ENCODE measurements at places on chromosomes 3 and 15.

DNA sequence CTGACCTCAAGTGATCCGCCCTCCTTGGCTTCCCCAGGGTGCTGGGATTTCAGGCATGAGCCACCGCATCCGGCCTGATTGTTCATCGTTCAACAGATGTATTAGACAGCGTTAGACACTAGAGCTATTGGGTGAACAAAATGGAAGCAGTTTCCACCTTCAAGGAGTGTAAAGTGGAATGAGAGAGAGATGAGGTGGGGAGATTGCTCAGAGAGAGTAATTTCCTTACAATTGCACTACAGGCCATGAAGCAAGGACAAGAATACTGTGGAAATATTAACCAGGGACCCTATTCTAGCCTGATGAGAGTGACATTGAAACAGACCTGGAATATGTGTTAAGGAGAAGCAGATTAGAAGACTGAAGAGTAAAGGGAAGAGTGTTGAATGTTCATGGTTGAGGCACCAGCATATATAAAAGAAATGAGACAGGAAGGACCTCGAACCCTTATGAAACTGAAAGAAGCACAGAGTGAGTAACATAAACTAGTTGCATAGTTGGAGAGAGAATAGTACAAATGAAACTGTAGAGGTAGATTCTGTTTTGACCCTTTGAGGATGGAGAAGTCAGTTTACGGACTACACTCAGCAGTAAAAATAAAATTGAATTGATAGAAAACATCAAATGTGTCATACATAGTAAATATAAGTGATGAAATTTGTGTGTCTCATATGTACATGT is 7.2 kb downstream of the RTF1 start:
- DNase-seq, result no peak

- DNase-seq, result no peak
These were observed 452 bp downstream of the DCP1A start for GRCh38 chr3:53346922-53347260.

DNA sequence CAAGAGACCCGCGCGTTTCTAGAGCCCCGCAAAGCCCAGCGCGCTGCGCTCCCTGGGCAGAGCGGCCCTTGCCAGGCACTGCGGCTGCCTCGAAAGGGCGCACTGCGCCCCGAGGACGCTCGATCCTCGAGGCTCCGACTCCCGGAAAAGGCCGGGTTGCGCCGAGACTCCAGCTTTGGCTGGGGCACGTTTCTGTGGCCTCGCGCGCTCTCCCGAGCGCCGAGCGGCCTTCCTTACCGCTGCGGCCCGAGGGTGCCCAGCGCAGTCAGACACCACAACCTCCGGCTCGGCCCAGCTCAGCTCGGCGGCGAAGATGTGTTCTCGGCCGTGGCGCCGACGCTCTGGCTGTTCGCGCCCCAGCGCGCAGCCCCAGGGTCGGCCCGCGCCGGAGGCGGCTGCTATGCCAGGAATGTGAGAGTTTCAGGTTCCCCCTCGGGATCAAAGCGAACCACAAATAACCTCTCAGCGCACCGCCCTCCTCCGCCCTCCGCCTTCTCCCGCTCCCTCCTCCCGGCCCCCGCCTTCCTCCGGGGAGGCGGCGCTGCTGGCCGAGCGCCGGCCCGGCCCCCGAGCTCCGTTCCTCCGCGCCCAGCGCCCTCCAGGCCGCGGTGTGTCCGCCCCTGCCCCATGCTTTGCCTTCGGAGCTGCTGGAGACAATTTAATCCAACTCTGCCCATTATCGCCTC is at the start of gene AMOTL2:
Gene AMOTL2 (minus strand): TSS at position 343 of the 686 bp plus-strand sequence. CDS start 3,014 bp downstream, outside the sequence.
- no peak for DNase-seq

- no peak for DNase-seq
These were observed 550.7 kb upstream of the LMCD1 start for GRCh38 chr3:7950890-7951289.

GRCh38 chr15:67969892-67970291 is 84.2 kb upstream of the PIAS1 start:
- no peak for DNase-seq

DNA sequence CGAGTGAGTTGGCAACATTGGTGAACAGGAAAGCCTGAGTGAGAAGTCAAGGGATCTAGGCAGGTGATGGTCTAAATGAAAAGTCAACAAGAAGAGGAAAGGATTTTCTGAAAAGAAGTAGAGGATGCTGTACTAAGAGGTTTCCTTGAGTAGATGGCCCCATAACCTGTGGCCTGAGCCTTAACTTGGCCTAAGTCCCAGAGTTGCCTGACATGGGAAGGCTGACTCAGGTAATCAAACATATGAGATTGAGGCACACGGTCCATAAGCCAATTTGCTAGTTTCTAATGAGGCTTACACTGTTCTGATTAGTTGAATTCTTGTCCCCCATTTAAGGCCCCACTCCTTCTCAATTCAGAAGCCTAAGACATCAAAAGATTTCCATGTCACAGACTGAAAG is 262.5 kb upstream of the LMCD1 start:
- no peak for DNase-seq

DNA sequence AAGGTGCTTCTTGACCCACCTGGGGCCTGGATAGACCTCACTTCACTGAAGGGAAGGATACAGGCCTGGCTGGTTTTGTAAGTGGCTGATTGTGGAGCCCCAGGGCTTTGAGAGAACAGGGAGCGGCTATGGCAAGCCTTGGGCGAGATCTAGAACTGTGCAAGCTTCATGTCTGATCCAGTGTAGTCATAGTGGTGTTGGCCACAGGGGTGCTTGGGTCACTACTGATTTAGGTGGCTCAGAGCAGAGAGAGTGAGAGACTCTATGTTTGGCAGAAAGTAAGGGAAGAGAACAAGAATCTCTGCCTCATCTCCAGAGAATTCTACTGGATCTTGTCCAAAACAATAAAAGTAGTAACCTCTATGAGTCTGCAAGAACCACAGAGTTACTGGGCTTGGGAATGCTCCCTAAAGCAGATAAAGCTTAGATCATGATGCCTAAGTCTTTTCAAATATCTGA is 394.2 kb upstream of the EPHA3 start:
- DNase-seq, result no peak

GRCh38 chr3:186427627-186428281 is 65.7 kb upstream of the DGKG start:
- no peak for DNase-seq

GRCh38 chr3:82610236-82610635 is 848.8 kb upstream of the GBE1 start:
- DNase-seq, result no peak

GRCh38 chr3:128344052-128344735 is 122.5 kb downstream of the DNAJB8 start:
- DNase-seq, result no peak

DNA sequence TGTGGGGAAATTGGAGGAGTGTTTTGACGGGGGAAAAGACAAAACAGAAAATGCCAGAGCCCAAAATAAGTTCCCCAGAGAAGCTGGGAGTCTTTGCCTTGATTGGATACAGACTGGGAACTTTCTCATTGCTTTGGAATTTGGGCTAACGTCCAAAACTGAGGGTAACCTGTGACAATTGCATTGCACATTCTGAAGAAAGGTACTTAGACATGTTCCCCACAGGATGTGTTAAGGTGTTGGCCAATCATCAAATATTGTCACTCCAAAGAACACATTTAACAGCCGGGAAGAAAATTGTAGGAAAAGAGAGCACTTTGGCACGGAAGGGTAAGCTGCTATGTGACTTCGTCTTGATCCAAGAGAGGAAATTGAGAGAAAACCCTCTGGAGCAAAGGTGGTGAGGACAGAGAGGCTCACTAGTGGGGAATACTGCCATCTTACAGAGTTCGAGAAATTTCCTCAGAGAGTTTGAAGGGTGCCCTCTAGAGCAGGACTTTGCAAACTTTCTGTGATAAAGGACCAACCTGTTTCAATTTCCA is 619.5 kb upstream of the TBL1XR1 start:
- no peak for DNase-seq

DNA sequence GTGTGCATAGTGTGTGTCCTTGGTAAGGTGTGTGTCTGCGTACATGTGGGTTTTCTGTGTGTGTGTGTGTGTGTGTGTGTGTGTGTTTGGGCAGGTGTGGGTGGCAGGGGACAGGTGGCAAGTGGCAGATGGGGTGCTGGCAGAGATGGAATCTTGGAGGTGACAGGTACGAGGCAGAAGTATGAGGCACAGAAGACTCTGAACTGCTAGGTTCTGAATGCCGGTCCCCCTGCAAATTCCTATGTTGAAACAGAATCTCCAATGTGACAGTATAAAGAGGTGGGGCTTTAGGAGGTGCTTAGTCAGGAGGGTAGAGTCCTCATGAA is 29.8 kb downstream of the SRPRB start:
- no peak for DNase-seq

GRCh38 chr15:27635916-27636315 is 463.2 kb downstream of the OCA2 start:
- no peak for DNase-seq

DNA sequence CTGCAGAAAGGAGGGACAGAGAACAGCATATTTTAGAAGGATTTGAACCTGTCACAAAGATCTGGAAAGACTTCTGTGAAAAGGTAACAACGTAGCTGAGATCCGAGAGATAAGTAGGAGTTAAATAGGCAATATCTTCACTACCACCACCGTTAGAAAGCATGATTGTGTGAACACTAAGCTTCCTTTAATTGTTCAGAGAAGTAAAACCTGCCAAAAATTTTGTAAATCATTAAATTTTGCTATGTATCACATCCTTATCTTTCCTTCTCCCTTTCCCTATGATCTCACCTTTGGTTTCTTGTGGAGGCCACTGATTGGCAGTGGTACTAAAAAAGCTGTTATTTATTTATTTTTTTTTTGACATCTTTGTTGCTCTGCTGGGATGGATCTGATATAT is 346.9 kb downstream of the NLGN1 start:
- no peak for DNase-seq

DNA sequence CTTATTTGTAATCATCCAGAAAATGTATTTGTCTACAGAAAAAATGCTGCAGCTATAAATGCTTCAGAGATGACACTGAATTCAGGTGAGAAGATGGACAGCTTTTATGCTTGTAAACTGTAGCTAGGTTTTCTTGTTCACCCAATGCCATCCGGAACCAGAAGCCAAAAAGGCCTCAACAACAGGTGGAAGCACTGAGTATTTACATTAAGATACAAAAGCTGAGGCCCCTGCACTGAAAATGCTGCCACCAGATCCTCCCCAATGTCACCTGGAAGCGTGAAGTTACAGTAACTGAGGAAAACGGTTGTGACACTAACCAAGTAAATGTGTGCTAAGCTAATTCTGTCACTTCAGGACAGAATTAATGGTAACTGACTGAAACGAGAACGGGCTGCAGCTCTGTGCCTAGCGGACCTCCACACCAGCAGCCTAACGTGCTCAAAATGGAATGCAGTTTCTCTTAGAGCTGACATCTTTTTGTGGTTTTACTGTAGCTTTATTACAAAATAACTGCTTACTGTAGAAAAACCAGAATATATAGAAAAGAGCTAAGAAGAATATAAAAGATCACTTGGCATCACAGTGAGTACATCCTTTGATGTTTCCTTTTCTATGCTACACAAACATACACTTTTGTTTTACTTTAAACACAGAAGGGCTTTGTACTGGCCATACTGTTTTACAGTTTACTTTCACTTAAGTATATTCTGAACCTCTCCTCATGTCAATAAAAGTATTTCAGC is 7.6 kb downstream of the CHSY1 start:
- DNase-seq, result no peak

DNA sequence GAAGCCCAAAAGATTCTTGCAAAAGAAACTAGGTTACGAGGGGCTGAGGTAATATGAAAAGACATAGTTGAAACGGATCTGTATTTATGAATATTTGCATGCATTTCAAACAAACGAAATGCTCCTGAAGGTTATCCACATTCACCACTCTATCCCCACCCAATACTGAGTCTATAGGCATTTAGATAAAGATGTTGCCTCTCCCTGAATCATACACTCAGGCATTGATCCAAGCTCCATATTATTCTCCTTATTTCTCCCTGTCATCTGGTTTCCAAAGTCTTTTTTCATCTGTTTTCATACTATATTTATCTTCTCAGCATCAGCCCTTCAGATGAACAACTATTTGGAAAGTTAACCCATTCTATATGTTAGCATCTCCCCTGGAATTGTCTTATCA is 492.5 kb upstream of the TGFBR2 start:
- no peak for DNase-seq

DNA sequence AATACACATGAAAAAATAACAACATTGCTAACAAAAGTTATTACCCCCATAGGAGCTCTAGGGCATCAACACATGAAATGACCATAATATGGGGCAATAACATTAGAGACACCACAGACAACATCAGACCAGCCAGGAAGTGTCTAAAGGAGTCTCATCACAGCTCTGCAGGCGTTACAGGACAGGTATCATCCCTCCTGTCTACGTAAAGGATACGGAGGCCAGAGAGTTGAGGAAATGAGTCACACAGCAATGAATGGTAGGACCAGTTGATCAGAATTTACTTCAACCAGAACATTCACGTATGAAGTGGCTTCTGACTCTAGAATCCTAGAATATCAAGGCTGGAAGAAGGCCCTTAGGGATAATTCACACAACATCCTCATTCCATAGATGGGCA is 1.8 kb downstream of the NME9 start:
- no peak for DNase-seq

DNA sequence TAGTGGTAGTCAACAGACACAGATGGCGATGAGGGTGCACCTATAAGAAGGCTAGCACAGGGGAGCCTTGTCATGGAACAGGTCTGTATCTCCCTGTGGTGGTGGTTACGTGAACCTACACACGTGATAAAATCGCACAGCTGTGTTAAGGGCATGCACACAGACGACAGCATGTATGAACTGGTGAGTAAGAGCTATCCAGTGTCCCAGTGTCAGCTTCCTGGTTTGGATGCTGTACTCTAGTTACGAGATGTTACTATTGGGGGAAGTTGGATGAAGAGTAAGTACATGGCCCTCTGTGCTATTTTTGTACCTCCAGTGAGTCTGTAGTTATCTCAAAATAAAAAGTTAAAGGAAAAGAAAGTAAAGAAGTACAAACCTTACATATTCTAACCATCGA is 38.2 kb downstream of the MTMR10 start:
- no peak for DNase-seq

GRCh38 chr3:42736081-42736480 is 33.5 kb upstream of the HHATL start:
- no peak for DNase-seq

DNA sequence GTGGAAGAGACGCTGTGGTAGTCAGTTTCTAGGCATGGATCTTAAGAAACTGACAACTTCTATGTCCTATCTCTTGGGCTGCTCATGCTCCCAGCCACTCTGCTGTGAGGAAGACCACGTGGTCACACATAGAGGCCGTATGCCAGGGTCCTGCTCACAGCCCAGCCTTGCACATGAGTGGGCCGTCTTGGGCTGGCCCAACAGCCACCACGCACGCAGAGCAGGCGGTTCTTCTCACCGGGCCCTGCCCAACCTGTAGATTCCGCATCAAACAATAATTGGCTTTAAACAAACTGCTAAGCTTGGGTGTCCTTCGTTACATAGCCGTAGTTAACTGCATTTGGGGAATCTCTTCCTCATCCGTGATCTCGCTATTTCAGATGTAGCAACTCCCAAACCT is 26.0 kb downstream of the SLC41A3 start:
- DNase-seq, result no peak

- DNase-seq, result no peak
These were observed at the start of gene GATA2 for GRCh38 chr3:128492671-128493569. Gene GATA2 (minus strand): TSS chr3:128493201. CDS start chr3:128487031, 6,170 bp downstream.

- no peak for DNase-seq
These were observed 39.2 kb downstream of the SEMA3G start for GRCh38 chr3:52405601-52406110.

GRCh38 chr3:171494457-171495109 is 34.4 kb upstream of the TNIK start:
- no peak for DNase-seq
